ENCODE measurements at places on chromosomes 3 and 15. TPM values are rescaled to one million over a fixed set of nuclear protein-coding genes. Genes with fewer than 3 reads are reported as not detected.

Gene PPARG
- 6.0 TPM for total RNA-seq

Gene GOLGA8G
- total RNA-seq = not detected

Gene TRIP4
- total RNA-seq = 19.3 TPM

Gene ZNF280D
- 57.0 TPM for total RNA-seq

Gene LRRC2
- 0.14 TPM for total RNA-seq

Gene CFAP44
- 6.0 TPM for total RNA-seq

Gene TMEM207
- not detected for total RNA-seq

Gene MESP1
- 0.36 TPM for total RNA-seq

Gene ROBO2
- total RNA-seq = not detected

Gene PLA1A
- total RNA-seq = 0.13 TPM

Gene IFT80
- total RNA-seq = 42.2 TPM

Gene ITIH1
- not detected for total RNA-seq

Gene ADAMTS17
- total RNA-seq = 0.40 TPM

Gene CAND2
- total RNA-seq = 1.6 TPM

Gene RAD51
- total RNA-seq = 12.1 TPM

Gene ARPIN
- 12.0 TPM for total RNA-seq
